Thoracic aorta (tissue), 2 donors: ENCODE measurements at places on chromosomes 7 and 10.

- DNase-seq, result no peak
These were observed 92.0 kb downstream of the TCF7L2 start for GRCh38 chr10:113041841-113042750.

- DNase-seq, result no peak
These were observed 659.2 kb upstream of the GALNT17 start for GRCh38 chr7:70472601-70473237.

- no peak for DNase-seq
These were observed 27.5 kb upstream of the ETV1 start for GRCh38 chr7:14016950-14017349.

GRCh38 chr7:43311052-43311451, 198.6 kb downstream of the HECW1 start:
- no peak for DNase-seq

DNA sequence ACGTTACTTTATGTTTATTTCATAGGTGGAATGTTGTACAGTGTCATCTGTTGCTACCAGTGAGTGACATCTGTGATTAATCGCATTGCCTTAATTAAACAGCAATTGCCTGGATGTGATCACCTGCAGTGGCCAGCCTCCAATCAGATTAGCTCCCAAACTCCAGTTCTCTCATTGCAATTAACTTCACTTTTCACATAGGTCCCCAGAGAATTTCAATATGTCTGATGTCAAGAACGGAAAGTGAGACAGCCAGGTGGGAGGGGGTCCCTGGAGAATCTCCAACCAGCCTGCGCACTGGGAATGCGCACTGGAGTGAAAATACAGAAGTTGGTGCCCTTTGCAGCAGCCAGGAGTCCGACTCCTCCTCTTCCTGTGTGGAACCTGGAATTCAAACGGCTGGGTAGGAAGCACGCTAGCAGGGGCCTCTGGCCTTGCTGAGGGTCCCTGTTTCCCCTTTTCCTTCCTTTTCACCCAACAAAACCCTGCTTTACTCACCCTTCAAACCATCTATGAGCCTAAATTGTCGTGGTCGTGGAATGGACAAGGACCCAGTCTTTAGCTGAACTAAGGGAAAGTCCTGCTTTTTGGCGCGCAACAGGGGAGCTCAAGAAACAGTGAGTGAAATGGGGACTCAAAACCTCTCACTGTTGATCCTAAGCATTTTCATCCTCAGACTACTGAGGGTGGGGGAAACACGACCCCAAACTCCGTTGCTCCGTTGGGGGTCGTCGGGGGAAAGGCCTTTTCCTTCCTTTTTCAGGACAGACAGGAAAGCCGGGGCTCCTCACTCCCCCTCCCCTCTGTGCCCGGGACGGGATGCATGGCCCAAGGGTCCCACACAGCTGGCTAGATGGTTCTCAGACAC, 1355.5 kb upstream of the LRRTM3 start:
- no peak for DNase-seq

- DNase-seq, result no peak
These were observed 49.7 kb upstream of the TARP start for GRCh38 chr7:38323156-38323555.
